Stimulated activated CD4-positive, alpha-beta T cell treated with anti-CD3 and anti-CD28 coated beads, Interleukin-12 subunit alpha, Interleukin-12 subunit beta, amount 100 ng/mL, for 24 hours (primary cell): ENCODE measurements at places on chromosomes 12 and 14.

DNA sequence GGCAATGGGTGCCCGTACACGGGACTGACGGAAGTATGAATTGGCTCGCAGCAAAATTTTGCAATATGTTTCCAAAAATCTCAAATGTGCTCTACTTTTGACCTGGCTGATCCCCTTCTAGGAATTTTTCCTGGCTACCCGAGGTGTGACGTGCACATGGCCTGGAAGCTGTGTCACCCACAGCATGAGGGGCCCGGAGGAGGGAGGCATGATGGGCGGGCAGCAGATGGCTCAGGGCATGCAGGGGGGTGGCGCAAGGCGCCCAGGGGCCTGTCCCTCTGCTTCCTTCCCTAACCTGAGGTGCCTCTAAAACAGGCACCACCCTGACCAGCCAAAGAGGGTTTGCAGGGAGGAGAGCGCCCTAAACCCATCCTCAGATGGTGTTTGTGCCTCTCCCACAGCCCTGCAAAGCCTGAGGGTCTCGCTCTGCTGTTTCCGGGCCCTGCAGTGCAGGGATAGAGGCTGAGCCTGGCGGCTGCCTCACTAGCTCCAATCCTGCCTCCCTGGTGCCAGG, 6.7 kb downstream of the GPR132 start:
- no peak for DNase-seq

DNA sequence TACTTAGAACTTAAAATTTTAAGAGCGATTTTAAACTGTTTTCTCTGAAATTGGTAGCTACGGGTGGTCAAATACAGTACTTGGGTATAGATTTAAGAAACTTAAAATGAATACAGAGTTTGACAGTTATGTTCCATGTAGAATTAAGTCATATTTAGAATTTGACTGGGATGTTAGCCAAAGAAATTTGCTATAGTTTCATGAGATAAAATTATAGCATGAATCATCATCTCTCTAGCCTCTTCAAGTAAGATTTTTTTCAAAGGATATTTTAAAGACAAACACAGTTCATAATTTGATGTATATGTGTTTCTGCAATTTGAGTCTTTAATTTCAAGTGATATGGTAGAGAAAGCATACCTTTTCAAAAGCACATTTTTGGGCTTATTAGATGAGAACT, 41.0 kb downstream of the ZCRB1 start:
- no peak for DNase-seq

- no peak for DNase-seq
Observed at GRCh38 chr14:67392123-67392522, 19.8 kb downstream of the PLEK2 start.

GRCh38 chr14:44798386-44799242, 163.1 kb downstream of the KLHL28 start:
- no peak for DNase-seq

GRCh38 chr12:109557805-109558204, 15.5 kb downstream of the MMAB start:
- no peak for DNase-seq
